A549 treated with CpdA at 1 μM for 4 hours (cell line): ENCODE measurements at places on chromosomes 5 and 9. TPM values are rescaled to one million over a fixed set of nuclear protein-coding genes. Genes with fewer than 3 reads are reported as not detected.

The TDRD7 gene
- 11.1 to 13.9 TPM (median 12.1 TPM) in 5 replicates for total RNA-seq

The GIN1 gene
- 3.9 to 6.4 TPM (median 4.3 TPM) in 5 replicates for total RNA-seq

The SH3TC2 gene
- 0.23 to 0.87 TPM (median 0.43 TPM) in 5 replicates for total RNA-seq

The RGS7BP gene
- not detected in 5 replicates for total RNA-seq

The RECK gene
- total RNA-seq: 4.5 to 5.9 TPM (median 5.7 TPM) in 5 replicates

The PHF19 gene
- total RNA-seq: 87.0 to 139 TPM (median 128 TPM) in 5 replicates

The NIPSNAP3A gene
- total RNA-seq: 11.1 to 16.2 TPM (median 13.5 TPM) in 5 replicates

The CARD19 gene
- total RNA-seq: 44.5 to 68.1 TPM (median 63.3 TPM) in 5 replicates

The CCDC171 gene
- 0.34 to 0.45 TPM (median 0.41 TPM) in 5 replicates for total RNA-seq

The CLIC3 gene
- total RNA-seq: 1.7 to 4.0 TPM (median 3.5 TPM) in 5 replicates

The SLC1A1 gene
- 1.3 to 1.7 TPM (median 1.5 TPM) in 5 replicates for total RNA-seq

The SLC6A19 gene
- total RNA-seq: 0.02 TPM in 1 of 5 replicates, not detected in the others

The AK1 gene
- 43.4 to 83.0 TPM (median 68.3 TPM) in 5 replicates for total RNA-seq

The IFNA2 gene
- not detected in 5 replicates for total RNA-seq

The TAS2R1 gene
- total RNA-seq: not detected in 5 replicates
